H4 (cell line): ENCODE measurements at places on chromosomes 6 and 20.

DNA sequence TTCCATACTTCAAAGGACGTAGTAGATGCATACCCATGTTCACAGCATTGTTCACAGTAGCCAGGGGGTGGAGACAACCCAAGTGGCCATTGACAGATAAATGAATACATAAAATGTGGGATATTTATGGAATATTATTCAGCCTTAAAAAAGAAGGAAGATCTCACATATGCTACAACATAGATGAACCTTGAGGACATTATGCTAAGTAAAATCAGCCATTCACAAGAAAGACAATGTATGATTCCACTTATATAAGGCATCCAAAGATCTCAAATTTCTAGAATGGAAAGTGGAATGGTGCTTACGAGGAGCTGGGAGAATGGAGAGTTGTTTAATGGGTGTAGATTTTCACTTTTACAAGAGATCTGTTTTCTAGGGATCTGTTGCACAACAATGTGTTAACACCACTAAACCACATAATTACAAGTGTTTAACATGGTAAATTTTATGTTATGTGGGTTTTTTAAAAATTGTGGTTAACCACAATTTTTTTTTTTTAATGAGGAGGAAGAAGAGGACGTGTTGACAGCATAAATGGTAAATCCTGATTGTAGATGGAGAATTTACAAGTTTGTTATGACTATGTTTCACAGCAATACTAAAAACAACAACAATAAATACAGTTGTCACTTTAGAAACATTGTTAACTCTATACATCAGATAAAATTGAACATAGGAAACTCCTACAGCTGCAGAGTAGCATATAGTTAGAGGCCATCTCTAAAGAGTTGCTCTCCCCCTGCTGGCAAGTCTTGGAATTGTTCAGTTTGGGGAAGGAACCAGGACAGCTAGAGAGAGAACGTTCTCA is 41.6 kb downstream of the CCN2 start:
- DNase-seq: peak; percentile 37

DNA sequence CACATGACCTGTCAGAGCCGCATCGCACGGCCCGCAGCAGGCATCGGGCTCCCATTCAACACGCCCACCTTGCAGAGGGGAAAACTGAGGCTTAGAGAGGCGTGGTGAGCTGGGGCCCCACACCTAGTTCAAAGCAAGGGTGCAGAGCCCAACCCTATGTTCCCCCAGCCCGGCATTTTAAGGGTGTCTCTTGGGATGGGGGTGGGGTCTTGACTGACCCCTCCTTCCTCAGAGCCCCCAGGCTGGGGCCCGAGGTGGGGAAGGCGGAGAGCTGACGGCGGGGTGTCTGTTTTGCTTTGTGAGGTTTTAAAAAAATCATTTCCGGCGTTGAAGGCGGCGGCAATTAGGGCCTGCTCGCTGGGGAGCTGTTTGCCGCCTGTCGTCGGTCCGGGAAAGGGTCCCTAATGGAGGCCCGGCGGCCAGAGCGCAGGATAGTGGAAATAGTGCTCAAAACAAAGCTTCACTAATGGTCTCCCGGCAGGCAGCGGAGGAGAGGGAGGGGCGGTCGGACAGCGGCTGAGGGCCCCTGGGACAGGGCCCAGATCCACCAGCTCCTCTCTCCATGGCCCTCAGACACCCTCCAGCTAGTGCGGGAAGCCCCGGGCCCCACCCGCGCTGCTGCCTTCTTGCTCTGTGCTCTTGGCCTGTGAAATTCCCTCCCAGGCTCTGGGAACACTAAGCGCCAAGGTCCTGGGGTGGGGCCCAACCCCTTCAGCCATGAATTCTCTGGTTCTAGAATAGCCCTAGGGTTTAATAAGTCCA is 11.9 kb downstream of the VSTM2L start:
- no peak for DNase-seq

DNA sequence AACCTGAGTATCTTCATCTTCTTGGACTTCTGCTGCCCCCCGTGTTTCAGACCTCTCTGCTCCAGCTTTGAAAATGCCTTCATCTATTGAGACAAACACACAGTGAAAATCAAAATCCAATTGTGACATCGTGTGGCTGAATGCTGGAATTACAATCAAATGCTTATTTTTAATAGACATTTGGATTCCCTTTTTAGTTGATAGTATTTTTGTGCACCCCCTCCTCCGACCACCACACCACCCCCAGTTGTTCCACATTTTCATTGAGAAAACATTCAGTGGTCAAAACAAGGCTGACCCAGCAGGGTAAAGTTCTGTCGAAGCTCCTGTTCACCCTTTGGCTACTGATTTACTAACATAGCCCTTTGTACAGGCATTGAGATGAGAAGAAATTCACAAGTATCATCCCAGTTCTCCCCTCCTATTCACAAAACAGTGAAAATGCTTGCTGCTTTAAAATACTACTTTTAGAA is 79.0 kb downstream of the NRSN1 start:
- peak; percentile 49 for DNase-seq

- DNase-seq: no peak
Measured at GRCh38 chr20:21397341-21398108, at the start of gene NKX2-4. TSS of gene NKX2-4 (minus strand) at chr20:21397526. CDS start at chr20:21397399, 127 bp downstream.
